ENCODE measurements at places on chromosomes 3 and 15.

GRCh38 chr15:40357246-40357645, 773 bp upstream of the DISP2 start:
- no peak for DNase-seq

- DNase-seq = no peak
These were observed 1030.4 kb upstream of the CADM2 start for GRCh38 chr3:83928391-83928790.

GRCh38 chr3:51391566-51392354, 675 bp downstream of the RBM15B start:
- peak; percentile 40 for DNase-seq

DNA sequence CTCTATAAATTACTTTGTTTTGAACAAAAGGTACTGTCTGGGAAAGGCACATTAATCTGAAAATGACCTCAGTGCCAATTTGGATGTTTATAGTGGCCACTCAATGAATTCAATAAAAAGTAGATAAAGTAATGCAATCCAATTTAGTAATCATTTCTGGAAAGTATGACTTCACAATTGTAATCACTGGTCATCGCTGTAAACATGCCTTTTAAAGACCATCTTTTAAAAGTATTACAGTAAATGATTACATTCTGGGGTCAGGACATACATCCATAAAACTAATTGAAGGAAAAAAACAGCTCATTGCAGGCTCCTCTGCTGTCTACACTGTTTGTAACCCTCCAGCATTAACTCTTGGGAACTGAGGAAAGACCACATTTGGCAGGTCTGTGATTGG, 43.2 kb downstream of the HRH1 start:
- DNase-seq = no peak

DNA sequence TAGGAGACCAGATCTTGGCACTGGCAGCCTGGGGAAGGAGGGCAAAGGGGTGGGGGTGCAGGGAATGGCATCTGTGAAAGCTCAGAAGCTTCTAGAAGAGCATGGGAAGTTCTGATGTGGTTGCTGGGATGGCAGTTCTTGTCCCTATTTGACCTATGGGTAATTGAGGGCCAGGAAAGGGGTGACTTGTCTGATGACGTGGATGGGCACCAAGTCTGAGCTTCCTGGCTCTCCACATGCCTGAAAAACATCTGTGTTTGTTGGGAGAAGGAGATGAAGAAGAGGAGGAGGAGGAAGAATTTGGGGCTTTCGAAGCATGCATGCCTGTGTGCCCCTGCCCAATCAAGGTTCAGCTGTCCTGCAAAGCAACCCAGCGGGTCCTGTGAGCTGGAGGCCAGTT, 158.8 kb downstream of the SMAD6 start:
- no peak for DNase-seq

DNA sequence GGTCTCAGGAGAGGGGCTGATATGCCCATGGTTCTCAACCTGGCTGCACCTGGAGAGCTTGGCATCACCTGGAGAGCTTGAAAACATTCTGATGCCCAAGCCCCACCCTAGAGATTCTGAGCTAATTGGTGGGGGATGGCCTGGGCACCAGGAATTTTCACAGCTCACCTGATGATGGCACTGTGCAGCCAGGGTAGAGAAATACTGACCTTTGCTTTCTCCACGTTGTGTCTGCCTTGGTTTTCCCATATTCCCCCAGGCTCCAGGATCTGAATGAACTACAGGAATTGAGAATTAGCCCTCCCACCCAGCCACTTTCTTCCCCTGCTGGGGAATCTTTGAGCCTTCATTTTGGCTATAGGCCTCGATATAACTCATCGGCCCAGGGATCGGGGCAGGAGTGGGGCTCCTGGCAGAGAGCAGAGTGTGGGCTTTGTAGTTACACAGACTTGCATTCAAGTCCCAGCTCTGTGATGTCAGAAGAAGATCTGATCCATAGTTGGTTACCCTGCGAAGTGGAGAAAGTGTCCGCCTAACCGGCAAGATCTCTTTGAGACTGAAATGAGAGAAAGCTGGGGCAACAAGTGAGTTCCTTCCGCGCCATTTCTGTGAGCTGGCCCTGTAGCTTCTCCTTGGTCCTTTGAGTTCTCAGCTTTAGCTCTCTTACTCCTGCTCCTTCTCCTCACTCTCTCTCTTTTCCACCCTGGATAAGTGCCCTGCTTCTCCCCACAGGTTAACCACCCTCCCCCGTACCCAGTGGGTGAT, 33.1 kb upstream of the UBE2Q2 start:
- peak; percentile 13 for DNase-seq

DNA sequence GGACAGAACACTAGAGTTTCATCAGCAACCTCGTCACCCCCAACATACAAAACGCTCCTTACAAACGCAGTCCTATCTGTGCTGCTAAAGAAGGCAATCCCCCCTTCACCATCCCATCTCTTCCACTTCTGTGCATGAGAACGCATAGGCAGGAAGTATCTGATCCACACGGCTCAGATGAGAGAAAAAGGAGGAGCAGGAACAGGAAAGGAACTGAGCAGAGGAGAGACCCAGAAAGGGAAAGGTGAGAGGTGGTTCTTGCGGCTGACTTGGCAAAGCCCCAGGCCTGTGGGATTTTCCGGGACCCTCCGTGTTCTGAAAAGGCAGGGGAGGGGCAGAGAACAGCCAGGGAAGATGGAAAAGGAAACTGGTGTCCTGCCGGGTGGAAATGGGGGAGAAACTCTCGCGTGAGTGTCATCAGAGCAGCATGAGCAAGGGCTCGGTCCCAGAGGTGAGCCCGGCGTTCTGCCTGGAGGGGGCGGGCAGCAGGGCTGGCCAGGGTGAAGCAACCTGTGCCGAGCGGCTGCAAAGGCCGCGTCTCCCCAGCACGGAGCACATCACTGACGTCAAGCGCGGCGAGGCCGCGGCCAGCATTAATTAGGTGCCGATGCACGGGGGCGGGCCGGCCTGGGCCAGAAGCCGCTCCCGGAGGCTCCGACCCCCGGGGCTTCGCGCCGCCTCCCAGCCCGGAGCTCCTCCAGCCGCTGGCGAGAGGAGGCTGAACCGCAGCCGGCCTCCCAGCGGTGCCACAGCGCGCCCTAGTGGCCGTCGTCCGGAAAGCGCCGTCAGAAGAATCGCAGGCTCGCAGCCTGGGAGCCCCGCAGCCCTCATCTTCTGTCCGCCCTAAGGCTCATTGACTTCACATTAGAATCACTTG, 35.8 kb downstream of the CPN2 start:
- DNase-seq = peak; percentile 73

GRCh38 chr3:177629276-177629675, 432.0 kb upstream of the TBL1XR1 start:
- no peak for DNase-seq

GRCh38 chr15:64754663-64755426, 20.5 kb downstream of the RBPMS2 start:
- DNase-seq = no peak

GRCh38 chr15:93496888-93497287, 407.9 kb upstream of the RGMA start:
- no peak for DNase-seq

DNA sequence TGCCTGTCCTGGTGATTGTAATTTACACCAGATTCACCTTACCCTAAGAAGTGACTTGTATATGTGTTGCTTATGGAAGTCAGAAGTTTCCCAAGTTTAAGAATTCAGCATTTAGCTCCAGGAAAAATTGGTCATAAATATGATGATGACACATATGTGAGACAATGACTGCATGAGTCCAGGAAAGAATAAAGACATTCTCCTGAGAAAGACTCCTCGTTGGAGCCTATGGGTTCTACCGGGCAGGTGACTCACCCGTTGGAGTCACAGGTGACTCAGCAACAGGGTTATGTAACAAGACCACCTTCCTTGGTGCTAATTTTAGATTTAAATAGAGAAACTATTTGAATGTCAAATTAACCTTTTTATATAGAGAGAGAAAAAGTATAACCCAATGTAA, 662.4 kb downstream of the FHIT start:
- no peak for DNase-seq

- DNase-seq = no peak
These were observed 4.3 kb downstream of the WDR48 start for GRCh38 chr3:39056151-39056550.

DNA sequence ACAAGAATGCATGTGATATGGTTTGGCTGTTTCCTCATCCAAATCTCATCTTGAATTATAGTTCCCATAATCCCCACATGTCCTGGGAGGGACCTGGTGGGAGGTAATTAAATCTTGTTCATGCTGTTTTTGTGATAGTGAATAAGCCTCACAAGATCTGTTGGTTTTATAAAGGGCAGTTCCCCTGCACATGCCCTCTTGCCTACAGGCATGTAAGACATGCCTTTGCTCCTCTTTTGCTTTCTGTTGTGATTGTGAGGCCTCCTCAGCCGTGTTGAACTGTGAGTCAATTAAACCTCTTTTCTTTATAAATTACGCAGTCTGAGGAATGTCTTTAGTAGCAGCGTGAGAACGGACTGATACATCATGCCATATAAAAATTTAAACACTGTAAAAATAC, 1537.0 kb downstream of the OTOL1 start:
- DNase-seq = no peak

DNA sequence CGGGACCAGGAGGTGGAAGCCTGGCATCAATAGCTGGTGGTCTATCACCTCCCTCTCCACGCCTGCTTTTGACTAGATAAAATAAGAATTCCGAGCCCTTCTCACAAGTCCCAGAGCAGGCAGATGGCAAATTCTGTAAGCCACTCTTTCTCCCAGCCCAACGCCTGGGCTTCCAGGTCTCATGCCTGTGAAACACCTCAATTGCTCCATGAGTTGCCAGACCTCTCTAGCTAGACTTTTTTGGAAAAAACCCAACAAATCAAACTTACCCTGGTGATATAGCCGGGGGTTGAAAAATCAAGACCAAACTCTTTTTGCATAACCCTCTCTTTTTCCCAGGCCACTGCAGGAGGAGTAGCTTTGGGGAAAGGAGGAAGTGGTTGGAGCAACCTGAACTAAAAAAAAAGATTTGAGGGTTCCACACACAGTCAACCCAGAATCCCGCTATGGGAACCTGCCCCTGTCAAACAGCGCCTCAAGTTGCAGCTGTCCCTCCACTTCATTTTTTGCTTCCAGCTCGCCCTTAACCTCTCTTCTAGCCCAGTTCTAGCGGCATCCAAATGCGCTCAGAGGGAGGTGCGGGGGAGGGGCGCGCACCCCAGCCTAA, 7.0 kb downstream of the BHLHE40 start:
- no peak for DNase-seq

- DNase-seq = no peak
These were observed 28.0 kb upstream of the DCLK3 start for GRCh38 chr3:36792342-36792741.

DNA sequence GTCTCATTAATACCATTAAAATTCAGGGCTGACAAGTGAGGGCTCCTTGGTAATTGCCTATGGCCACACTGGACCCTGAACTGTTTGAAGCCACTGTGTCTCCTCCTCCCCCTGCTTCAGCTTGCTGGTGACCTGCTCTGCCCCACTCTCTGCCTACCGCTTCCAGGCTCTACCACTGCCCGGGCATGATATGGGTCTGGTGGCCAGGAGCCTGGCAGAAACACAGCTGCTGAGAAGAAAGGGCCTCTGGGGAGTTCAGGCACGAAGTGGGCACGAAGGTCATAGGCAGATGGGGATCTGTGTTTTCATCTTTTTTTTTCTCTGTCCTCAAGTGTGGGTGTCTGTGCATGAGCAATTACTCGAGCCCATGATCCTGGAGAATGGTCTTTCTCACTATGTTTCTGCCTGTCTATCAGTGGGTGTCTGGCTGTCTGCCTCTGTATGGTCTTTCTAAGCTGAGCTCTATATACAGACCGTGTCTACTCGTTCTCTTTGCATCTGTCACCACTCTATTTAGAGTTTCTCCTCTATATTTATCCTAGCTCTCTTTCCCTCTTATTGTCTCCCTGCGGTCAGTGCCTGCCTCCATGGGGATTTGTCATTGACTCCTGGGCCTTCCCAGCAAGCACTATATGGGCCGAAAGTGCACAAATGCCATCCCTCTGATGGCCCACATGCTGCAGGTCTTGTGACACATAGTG, 42.1 kb upstream of the EPHB1 start:
- DNase-seq = no peak

- DNase-seq = no peak
These were observed 467 bp downstream of the PIF1 start for GRCh38 chr15:64824929-64825430.

GRCh38 chr3:71863563-71864190, 78.7 kb upstream of the PROK2 start:
- DNase-seq = no peak

DNA sequence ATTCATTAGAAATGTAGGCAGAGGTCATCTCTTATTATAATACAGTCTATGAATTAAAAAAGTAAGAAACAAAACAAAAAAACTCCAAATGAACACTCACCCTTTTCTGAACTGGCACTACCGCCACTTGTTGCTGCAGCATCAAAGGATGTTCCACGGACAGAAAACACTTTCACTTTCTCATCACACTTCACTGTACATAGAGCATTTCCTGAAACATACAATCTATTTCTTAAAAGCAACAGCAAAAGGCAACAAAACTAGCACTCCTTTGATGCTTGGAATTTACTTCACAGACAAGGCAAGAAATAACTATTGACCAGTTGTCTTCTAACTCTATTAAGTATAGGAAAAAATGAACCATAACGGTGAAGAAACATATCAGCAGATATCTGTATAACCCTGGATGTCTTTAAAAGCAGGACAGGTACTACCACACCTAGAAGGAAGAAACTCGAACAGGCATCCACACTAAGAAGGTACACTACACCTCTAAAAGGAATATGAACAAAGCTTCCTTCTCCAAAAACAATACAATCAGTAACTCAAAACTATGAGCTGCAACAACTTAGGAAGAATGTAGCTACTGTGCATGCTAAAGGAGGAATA, 24.9 kb downstream of the ETFA start:
- DNase-seq = no peak

DNA sequence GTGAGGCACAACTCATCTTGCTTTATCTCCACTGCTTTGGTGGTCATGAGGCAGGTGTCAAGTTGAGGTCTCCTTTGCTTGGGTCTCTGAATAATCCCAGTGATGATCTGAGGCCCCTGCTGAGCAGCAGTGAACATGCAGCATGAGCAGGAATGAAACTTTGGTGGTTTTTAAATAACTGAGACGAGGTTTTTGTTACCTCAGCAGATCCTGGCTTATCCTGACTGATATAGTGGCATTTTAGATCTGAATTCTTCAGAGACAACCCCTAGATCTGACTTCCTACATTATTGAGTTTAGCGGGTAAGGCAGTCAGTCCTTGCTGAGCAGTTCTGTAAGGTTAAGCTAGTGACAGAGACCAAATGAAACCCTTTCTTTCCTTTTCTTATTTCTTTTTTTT, 230.4 kb downstream of the ARRDC4 start:
- no peak for DNase-seq

- no peak for DNase-seq
These were observed 314.6 kb upstream of the PROK2 start for GRCh38 chr3:72099326-72100079.

GRCh38 chr3:79380581-79380980, 387.2 kb downstream of the ROBO1 start:
- DNase-seq = no peak

DNA sequence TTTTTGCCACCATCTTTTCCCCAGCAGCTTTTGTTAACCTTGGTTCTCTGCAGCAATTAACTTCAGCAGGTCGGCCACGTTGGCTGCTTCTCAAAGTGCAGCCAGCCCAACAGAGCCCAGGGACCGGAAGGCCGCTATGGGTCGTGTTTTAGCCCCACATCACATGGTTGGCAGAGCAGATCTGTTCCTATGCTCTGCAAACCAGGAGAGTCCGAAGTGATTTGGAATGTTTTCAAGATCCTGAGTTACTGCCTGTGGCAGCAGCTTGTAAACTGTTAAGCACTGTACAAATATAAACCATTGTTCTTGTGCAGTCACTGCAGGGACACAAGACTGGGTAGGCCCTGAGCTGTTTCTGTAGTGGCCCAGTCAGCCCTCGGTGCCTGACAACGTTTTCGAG, 69.6 kb upstream of the MYZAP start:
- DNase-seq = no peak
